GM23248 (cell line): ENCODE measurements at places on chromosomes 2 and 18. TPM values are rescaled to one million over a fixed set of nuclear protein-coding genes. Genes with fewer than 3 reads are reported as not detected.

RIT2 gene
- not detected in 2 replicates for total RNA-seq

DNA sequence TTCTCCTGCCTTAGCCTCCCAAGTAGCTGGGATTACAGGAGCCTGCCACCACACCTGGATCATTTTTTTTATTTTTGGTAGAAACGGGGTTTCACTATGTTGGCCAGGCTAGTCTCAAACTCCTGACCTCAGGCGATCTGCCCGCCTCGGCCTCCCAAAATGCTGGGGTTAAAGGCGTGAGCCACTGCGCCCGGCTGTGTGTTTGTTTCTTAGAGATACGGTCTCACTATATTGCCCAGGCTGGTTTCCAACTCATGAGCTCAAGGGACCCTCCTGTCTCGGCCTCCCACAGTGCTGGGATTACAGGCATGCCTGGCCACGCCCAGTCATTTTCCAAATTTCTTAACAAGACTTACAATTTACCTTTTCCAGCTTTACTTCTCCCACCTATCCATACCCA, 940 bp upstream of the MRPL19 start:
- peaks cover 10% of the 10 kb centered on the region; the same call in 1 of the 2 replicates for H3K36me3 ChIP-seq
- H3K4me3 ChIP-seq = no peak overlapping the region
- H3K4me1 ChIP-seq = peaks cover 13% of the 10 kb centered on the region
- no peak overlapping the region for H3K27ac ChIP-seq

PROKR1 gene
- 0.11 TPM in 1 of 2 replicates, not detected in the other for total RNA-seq

- no peak for DNase-seq
- no peak overlapping the region for H3K27ac ChIP-seq
- no peaks in the 10 kb centered on the region; the same call in 1 of the 2 replicates for H3K27me3 ChIP-seq
- no peaks in the 10 kb centered on the region for H3K4me1 ChIP-seq
Observed at GRCh38 chr18:48274301-48274700, 134.9 kb downstream of the ZBTB7C start.

- H3K27ac ChIP-seq = no peak overlapping the region
- H3K27me3 ChIP-seq = no peaks in the 10 kb centered on the region
- no peak overlapping the region for H3K4me3 ChIP-seq
- H3K36me3 ChIP-seq = no peaks in the 10 kb centered on the region
- DNase-seq = no peak
- H3K4me1 ChIP-seq = peaks cover 13% of the 10 kb centered on the region
Observed at GRCh38 chr2:10003206-10004125, 39.9 kb upstream of the KLF11 start.

G6PC2 gene
- not detected in 2 replicates for total RNA-seq

- H3K36me3 ChIP-seq = no peaks in the 10 kb centered on the region
- H3K27me3 ChIP-seq = 0 out of 2 replicates have a peak, but pooled peaks cover 4% of the 10 kb centered on the region
- DNase-seq = no peak
- H3K4me3 ChIP-seq = no peak overlapping the region
- H3K27ac ChIP-seq = no peak overlapping the region
Observed at GRCh38 chr18:44324361-44324760, 356.3 kb upstream of the SETBP1 start.

GNLY gene
- total RNA-seq = not detected in 2 replicates

- no peaks in the 10 kb centered on the region for H3K36me3 ChIP-seq
- H3K27ac ChIP-seq = no peak overlapping the region
- peaks cover 5% of the 10 kb centered on the region; the same call in 1 of the 2 replicates for H3K4me1 ChIP-seq
- DNase-seq = peak; percentile 72
- H3K4me3 ChIP-seq = no peak overlapping the region
Observed at GRCh38 chr2:7180638-7181370, 263.6 kb downstream of the RNF144A start.

GRCh38 chr2:189933041-189933440, 129.5 kb downstream of the MSTN start:
- peaks cover 56% of the 10 kb centered on the region for H3K4me1 ChIP-seq
- H3K36me3 ChIP-seq = no peaks in the 10 kb centered on the region
- no peaks in the 10 kb centered on the region for H3K27me3 ChIP-seq
- DNase-seq = no peak
- H3K27ac ChIP-seq = peak overlapping the region; percentile 61

BOLL gene
- not detected in 2 replicates for total RNA-seq

GRCh38 chr2:197388866-197389587, 45.8 kb downstream of the SF3B1 start:
- H3K27ac ChIP-seq = no peak overlapping the region
- H3K4me3 ChIP-seq = no peak overlapping the region
- no peaks in the 10 kb centered on the region for H3K27me3 ChIP-seq

COBLL1 gene
- total RNA-seq = 1.3 and 1.8 TPM in 2 replicates

DNA sequence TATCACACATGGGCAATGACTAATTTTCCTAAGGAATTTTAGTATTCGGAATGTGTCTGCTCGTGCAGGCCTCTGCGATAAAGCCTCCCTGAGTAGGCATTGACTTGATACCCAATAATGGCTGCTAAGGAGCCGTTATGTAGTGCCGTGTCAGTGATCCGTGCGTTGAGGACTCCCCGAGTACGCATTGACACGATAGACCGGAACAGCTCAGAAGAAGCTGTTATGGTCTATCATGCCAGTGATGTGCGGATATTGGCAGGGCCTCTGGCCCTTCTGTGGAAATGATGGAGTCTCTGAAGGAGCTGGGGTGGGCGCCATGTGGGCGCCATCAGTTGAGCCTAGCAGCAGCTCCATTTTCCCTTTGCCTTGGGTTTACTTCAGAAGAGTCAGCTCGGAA, 29.1 kb downstream of the ZEB2 start:
- H3K4me3 ChIP-seq = no peak overlapping the region
- no peak for DNase-seq
- no peaks in the 10 kb centered on the region for H3K27me3 ChIP-seq
- H3K27ac ChIP-seq = no peak overlapping the region
- H3K36me3 ChIP-seq = peaks cover 6% of the 10 kb centered on the region
- peaks cover 20% of the 10 kb centered on the region for H3K4me1 ChIP-seq

DNA sequence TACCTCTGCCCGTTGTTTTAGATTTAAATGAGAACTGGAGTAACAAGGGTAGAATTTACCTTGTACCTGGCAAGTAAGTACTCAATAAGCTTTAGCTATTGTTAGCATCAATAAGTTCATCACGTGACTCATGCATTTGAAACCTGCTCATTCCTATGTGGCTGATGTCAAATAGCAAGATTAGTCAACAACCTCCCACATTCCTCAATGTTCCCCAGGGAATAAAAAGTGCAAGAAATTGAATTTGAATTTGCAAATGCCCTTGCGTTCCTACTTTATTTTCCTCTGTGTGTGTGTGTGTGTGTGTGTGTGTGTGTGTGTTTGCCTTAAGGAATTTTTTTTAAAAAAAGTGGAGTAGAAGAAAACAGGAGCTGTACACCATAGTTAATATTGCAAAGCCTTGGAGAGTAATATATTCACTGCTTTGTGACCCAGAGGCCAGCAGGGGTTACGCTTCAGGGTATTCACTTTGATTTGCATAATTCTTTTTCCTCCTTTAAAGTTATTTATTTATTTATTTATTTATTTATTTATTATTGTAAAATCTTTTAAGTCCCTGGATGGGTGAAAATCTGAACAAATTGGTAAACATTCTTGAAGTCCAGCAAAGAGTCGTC, 43.9 kb upstream of the DNAH7 start:
- H3K36me3 ChIP-seq = no peaks in the 10 kb centered on the region
- peak; percentile 90 for DNase-seq
- H3K27me3 ChIP-seq = no peaks in the 10 kb centered on the region
- peak overlapping the region; percentile 91 for H3K27ac ChIP-seq

DNA sequence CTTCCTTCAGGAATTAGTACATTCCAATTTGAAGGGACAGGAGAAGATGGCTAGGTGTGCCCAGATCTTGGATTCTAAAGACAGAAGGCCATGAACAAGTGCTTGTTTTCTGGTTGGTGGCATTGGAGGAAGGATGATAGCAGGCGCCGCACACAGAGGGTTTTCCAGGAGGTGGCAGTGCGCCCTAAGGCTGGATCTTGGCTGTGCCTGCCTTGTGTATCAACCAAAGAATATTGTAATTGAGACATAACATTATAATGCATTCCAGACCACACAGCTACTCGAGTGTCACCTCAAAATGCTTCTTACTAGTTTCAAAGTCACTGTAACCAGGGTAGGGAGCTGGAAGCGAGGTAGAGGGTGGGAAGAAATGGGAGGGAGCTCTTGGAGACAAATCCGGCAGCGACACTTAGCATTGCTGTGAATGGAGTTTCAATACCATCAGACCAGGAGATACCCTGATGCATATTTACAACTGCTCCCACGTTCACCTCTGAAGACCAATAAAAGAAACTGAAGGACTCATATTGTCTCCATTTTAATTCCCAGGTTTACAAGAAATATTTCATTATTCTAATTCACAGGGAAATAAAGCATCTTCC, 42.5 kb downstream of the CPO start:
- no peaks in the 10 kb centered on the region for H3K36me3 ChIP-seq
- H3K27ac ChIP-seq = no peak overlapping the region
- H3K27me3 ChIP-seq = no peaks in the 10 kb centered on the region
- H3K4me1 ChIP-seq = peaks cover 5% of the 10 kb centered on the region
- peak; percentile 87 for DNase-seq

DNA sequence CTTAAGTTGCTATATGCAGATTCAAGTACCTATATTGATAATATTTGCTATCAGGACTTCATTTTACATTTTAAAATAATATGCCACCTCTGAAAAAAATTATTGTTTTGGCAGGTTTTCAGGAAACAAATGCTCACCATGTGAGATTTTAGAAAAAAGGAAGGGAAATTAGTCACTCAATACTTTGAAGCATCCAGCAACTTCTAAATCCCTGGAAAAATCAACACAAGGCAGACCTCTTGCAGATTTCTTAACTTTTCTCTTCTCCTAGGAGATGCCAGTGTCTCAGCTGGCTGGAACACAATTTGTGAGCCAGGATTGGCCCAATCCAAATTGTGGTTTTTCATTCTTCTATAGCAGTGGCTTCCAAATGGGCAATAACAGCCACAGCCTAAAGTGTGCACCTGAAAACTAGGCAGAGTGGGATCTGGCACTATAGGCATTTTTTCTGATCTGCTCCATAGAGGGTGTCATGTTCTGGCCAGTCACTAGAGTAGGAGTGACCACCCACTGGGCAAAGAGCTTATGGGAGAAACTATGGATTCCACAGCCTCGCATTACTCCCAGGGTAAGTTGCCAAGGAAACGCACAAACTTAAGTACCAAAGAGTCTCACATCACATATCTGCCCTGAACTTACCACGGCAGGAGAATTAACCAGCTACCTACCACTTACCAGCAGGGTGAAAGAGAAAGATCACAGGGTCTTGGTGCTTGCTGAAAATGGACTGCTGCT, 28.1 kb upstream of the THOC1 start:
- peak; percentile 63 for DNase-seq
- no peak overlapping the region for H3K27ac ChIP-seq
- peaks cover 14% of the 10 kb centered on the region; the same call in 1 of the 2 replicates for H3K4me1 ChIP-seq
- H3K36me3 ChIP-seq = no peaks in the 10 kb centered on the region
- no peak overlapping the region for H3K4me3 ChIP-seq

SATB2 gene
- 6.3 and 9.9 TPM in 2 replicates for total RNA-seq

C2orf78 gene
- total RNA-seq = not detected in 2 replicates

REG3A gene
- not detected in 2 replicates for total RNA-seq

SULT1C4 gene
- total RNA-seq = not detected in 2 replicates

ID2 gene
- total RNA-seq = 548 and 668 TPM in 2 replicates

DNA sequence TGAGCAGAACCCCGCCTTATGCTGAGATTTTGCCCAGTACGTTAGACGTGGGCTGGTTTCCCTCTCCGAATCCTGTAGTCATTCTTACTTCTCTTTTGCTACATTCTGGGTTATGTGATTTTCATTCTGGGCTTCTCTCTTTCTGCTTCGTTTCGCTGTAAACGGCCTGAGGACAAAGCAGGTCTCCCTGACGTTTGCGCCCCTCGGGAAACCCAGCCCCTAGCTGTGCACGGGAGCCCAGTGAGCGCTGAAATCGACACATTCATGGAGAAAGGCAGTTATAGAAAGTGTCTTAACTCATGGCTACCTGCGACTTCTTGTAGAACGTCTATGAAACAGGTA, 22.7 kb upstream of the MC5R start:
- H3K4me3 ChIP-seq = peak overlapping the region; percentile 44; the same call in 1 of the 2 replicates
- no peak overlapping the region for H3K27ac ChIP-seq
- no peaks in the 10 kb centered on the region for H3K4me1 ChIP-seq
- peaks cover 9% of the 10 kb centered on the region for H3K27me3 ChIP-seq
- no peaks in the 10 kb centered on the region for H3K36me3 ChIP-seq

DNA sequence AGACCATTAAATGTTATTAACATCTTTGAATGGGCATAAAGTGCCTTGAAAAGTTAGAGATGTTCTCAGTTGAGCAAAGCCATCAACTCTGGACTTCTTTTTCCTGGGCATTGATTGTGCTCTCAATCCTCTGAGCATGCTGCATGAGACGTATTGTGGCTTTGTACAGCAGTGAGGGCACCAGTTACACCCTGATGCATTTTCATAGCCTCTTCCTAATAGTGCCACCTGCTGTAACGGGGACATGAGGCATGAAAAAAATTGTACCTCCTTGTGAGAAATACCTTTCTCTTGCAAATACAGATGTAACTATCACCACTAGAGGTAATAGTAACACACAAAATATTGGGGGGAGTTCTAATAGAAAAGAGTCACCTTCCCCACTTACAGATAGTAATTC, 697.5 kb downstream of the TMEM182 start:
- no peak for DNase-seq
- no peaks in the 10 kb centered on the region for H3K27me3 ChIP-seq
- no peak overlapping the region for H3K4me3 ChIP-seq

DNA sequence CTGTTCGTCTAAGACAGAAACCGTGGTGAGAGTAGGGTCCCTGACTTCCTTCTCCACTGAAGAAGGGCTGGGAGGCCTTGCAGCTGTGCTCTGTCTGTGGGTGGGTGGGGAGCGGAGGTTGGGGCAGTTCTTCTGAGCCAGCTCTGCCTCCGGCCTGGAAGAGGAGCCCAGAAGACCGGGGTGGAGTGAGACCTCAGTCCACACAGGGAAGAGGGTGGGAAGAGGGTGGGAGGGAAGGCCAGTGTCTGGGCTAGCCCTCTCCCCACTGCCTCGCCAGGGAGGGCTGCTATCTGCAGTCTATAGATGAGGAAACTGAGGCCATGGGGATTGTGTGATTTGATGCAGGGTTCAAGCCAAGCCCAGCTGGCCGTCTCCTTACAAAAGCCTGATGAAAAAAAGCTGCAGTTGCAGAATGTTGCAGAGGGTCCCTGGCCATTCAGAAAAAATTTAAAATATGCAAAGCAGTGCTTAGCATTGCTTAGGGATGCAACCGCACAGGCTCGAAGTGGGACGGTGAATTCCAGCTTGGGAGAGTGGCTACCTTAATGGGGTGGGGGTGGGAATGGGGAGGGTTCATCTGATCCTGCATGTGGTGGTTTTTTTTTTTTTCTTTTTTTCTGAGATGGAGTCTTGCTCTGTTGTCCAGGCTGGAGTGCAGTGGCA, 181.6 kb upstream of the HS6ST1 start:
- H3K4me3 ChIP-seq = no peak overlapping the region
- H3K27ac ChIP-seq = no peak overlapping the region
- no peak for DNase-seq
- H3K36me3 ChIP-seq = no peaks in the 10 kb centered on the region
- no peaks in the 10 kb centered on the region for H3K27me3 ChIP-seq
- H3K4me1 ChIP-seq = no peaks in the 10 kb centered on the region

- H3K27ac ChIP-seq = no peak overlapping the region
- DNase-seq = no peak
- H3K27me3 ChIP-seq = no peaks in the 10 kb centered on the region
- peaks cover 57% of the 10 kb centered on the region for H3K4me1 ChIP-seq
- H3K36me3 ChIP-seq = peaks cover 46% of the 10 kb centered on the region
Observed at GRCh38 chr2:54986264-54986663, 64.0 kb downstream of the RTN4 start.

GRCh38 chr2:119290859-119291587, 67.4 kb downstream of the STEAP3 start:
- no peaks in the 10 kb centered on the region for H3K27me3 ChIP-seq
- H3K27ac ChIP-seq = no peak overlapping the region
- H3K36me3 ChIP-seq = no peaks in the 10 kb centered on the region
- peak; percentile 78 for DNase-seq
- H3K4me1 ChIP-seq = no peaks in the 10 kb centered on the region
- no peak overlapping the region for H3K4me3 ChIP-seq

DIPK1C gene
- total RNA-seq = not detected in 2 replicates
